Activated CD4-positive, alpha-beta T cell treated with anti-CD3 and anti-CD28 coated beads, Interleukin-2, amount 10 ng/mL, durations not matched to agents 24 days and 14 days (primary cell): ENCODE measurements at places on chromosomes 2 and 18.

DNA sequence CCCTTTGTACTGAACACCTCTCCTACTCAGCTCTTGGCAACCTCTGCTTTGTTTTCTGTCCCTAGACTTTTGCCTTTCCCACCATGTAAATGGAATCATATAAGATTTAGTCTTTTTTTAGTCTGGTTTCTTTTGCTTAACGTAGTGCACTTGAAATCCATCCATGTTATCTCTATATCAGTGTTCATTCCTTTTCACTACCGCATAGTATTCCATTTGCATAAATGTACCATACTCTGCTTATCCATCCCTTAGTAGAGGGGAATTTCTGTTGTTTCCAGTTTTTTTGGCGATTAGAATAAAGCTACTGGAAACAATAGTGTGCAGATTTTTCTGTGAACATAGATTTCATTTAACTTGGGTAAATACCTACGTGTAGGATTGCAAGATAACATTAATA, 46.4 kb downstream of the GAD1 start:
- no peak for DNase-seq

DNA sequence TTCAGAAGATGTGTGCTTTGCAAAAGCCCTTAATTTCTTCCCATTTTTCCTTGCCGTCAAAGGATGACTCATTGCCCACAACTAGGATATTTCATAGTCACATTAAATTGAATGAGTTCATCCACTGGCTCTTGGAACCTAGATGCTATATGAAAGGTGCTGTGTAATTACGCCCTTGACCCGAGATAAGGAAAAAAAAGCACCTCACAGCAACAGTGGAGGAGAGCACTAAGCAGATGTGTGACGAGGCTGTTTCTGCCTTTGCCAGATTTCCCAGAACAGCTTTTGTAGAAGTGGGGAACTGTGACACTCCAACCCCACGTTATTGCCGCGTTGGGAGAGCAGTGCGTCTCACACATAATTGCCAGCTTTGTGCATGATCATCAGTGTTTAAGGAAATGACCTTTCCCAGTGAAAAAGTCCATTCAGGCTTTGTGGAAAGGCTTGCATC, 33.3 kb upstream of the TMEM87B start:
- no peak for DNase-seq

- peak; percentile 76 for DNase-seq
Observed at GRCh38 chr2:9799011-9799596, 44.2 kb upstream of the TAF1B start.

DNA sequence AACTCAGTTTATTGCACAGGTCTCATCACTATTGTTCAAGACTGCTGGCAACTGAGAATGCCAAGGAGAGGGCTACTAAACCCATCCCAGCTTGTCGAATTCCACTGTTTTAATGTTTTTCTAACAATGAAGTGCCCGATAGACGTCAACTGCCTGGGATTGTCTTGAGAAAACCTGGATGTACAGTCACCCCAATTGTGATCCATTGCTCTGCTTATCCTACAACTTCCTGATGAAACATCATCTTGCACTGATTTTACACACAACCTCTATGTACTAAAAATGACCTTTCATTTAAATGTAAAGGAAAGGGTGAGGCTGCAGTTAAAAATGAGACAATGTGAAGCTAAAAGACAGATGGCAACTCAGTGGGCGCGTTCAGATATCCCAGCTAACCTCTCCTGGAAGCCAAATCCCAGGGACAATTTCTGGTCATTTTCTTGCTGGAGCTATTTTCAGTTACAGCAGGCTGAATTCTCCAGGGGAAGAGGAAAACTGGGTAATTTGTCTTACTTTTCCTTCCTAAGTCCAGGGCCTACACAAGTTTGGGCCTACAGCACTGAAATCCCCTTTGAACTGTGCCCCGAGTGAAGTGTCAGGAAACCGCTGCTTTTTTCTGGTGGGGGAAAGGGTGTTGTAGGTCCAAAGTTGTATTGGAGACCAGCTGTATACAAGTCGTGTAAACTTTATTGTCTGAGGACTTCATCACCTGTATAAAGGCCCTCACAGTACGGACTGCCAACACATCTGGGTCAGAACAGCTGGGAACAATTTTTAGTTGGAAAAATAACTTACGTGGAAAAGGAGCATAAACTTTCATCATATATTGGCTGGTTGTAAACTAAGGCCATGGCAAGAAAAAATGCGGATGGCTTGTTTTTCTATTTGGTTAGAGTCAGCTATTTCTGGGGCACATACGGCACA, 68.9 kb upstream of the LTBP1 start:
- no peak for DNase-seq

- no peak for DNase-seq
Observed at GRCh38 chr2:206824087-206824618, 58.7 kb downstream of the FASTKD2 start.

DNA sequence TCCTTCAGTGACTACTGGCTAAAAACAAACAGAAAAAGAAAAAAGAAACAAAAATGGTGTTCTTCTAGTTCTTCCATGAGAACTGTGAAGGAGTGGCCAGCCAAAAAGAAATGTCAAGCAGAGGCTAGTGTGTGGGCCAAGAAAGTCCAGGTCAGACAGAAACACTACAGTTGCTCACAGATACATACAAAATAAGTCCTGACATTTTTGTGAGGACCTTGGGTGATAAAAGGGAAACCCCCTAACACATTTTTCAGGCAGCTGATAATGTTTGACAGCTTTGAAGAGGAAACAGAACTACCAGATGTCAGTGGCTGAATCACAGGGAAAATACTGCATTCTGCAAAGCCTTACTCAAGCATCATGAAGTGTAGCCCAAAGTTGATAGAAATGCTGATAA, 28.1 kb downstream of the ARHGAP25 start:
- peak; percentile 78 for DNase-seq

GRCh38 chr2:16138811-16139662, 198.7 kb downstream of the MYCN start:
- DNase-seq: peak; percentile 10

- DNase-seq: no peak
Observed at GRCh38 chr2:42340938-42341636, 19.9 kb downstream of the COX7A2L start.
